Mesothelial cell of epicardium (in vitro differentiated cells): ENCODE measurements at places on chromosomes 3 and 15.

GRCh38 chr15:55707518-55707917, 35.4 kb downstream of the PRTG start:
- no peak for DNase-seq

DNA sequence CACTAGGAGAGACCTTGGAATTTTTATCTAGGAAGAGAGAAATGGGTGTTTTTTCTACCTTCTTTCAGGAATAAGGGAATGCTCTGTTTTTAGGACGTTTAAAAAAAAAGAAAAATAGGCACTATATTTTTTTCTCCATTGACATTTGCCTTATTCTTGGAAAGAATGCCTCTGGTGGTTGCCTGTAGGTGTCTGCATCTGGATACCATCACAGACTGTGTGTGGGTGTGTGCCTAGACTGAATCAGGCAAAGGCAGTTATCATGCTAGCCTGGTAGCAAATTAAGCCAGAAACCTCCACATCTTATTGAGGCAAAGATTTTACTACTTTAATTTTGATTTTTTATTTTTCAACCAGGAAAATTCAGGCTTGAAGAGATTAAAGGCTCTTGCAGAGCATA, 513.6 kb upstream of the KCNMB2 start:
- no peak for DNase-seq

- DNase-seq, result no peak
Measured at GRCh38 chr3:38004415-38005075, 14.0 kb downstream of the VILL start.

- peak; percentile 41 for DNase-seq
Measured at GRCh38 chr15:48559285-48559684, 86.2 kb downstream of the FBN1 start.

DNA sequence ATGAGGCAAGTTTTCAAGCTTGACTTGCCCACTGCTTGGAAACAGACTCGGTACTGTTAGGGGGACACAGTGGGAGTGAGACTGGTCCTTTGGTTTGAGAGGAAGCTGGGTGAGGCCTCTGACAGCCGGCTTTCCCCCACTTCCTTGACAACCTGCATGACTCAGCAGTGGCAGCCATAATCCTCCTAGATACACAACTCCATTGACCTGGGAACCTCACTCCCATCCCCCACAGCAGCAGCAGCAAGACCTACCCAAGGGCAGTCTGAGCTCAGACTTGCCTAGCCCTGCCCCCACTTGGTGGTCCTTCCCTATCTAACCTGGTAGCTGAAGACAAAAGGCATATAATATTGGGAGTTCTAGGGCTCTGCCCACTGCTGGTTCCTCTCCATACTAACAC, 1043.5 kb upstream of the ALCAM start:
- no peak for DNase-seq
